Retinal pigment epithelial cell (primary cell): ENCODE measurements at places on chromosomes 1 and 21.

- no peak for DNase-seq
These were observed 190.4 kb upstream of the TNR start for GRCh38 chr1:175933801-175934200.

GRCh38 chr1:63618011-63618410 lies 24.8 kb downstream of the PGM1 start:
- DNase-seq: no peak

GRCh38 chr1:231139659-231140654 lies 21.9 kb upstream of the TRIM67 start:
- peak; percentile 98 for DNase-seq

- no peak for DNase-seq
These were observed 11.7 kb downstream of the COL18A1 start for GRCh38 chr21:45416620-45417019.

- DNase-seq: no peak
These were observed 24.9 kb downstream of the CFAP126 start for GRCh38 chr1:161342821-161343220.

- DNase-seq: no peak
These were observed 199.4 kb upstream of the CACYBP start for GRCh38 chr1:174800216-174800851.

GRCh38 chr1:69475021-69475420 lies 92.7 kb upstream of the LRRC7 start:
- no peak for DNase-seq

- DNase-seq: peak; percentile 97
These were observed 300.0 kb upstream of the VAMP3 start for GRCh38 chr1:7470904-7471638.

DNA sequence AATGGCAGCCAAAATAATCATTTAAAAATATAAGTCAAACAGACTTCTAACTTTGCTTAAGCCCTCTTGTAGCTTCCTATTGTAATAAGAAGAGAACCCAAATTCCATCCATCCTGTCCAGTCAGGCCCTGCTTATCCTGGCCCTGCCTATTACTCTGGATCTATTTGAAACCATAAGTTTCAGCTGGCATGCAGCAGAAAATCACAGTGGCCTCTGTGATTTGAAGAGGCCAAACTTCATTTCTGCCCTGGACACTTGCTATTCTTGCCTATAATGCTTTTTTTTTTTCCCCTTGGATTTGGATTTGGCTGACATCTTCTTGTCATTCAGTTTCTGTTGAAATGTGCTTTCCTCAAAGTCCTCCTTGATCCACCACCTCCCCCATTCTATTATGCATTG lies 642.8 kb downstream of the USP25 start:
- DNase-seq: no peak

DNA sequence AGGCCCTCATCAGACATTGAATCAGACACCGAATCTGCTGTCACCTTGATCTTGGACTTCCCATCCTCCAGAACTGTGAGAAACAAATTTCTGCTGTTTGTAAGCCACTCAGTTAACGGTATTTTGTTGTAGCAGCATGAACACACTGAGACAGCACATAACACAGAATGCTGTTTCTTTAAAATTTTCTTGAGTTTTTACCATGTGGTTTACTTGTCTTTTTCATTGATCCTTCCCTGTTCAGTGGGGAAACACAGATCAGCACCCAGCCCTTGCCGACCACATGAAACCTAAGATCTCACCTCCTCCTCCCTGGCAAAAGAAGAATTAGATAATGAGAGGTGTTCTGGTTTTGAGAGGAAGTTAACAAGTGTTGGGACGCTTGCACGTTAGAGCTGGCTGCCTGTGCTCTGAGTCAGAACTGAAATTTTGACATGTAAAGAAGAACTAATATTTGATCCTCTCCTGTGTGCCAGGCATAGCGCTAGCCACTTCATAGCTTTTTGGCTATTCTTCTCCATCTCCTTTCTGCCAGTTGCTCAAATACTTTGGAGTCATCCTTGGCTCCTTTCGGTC lies 179.6 kb downstream of the DHRS3 start:
- no peak for DNase-seq

GRCh38 chr1:1173793-1174415 lies at the start of gene TTLL10:
TTLL10 (plus strand) TSS chr1:1173880; CDS start chr1:1179216, 5,336 bp downstream.
- DNase-seq: no peak

GRCh38 chr1:119790451-119791198 lies 20.6 kb downstream of the REG4 start:
- DNase-seq: no peak

GRCh38 chr1:54806931-54807611 lies 5.9 kb upstream of the TTC22 start:
- DNase-seq: no peak

GRCh38 chr1:50570066-50570468 lies 146.8 kb upstream of the DMRTA2 start:
- DNase-seq: peak; percentile 50

- no peak for DNase-seq
These were observed 28.3 kb upstream of the PKN2 start for GRCh38 chr1:88655685-88656299.

DNA sequence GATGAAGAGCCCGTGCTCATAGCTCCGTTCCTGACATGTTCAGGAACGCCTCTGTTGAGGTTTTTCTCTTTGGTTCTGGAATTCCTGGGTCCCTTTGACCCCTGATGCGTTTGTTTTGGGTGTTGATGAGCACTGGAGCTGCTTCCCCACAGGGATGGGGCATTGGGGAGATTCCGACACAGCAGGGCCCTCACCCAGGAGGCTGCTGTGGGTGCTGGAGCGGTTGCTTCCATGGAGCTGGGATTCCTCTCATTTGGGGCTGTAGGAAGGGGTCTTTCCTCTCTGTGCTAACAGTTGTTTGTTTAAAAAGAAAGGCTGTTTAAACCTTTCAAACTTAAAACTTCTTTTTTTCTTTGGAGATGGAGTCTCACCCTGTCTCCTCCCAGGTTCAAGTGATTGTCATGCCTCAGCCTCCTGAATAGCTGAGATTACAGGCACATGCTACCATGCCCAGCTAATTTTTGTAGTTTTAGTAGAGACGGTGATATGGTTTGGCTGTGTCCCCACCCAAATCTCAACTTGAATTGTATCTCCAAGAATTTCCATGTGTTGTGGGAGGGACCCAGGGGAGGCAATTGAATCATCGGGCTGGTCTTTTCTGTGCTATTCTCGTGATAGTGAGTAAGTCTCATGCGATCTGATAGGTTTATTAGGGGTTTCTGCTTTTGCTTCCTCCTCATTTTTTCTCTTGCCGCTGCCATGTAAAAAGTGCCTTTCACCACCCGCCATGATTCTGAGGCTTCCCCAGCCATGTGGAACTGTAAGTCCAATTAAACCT lies 48.9 kb downstream of the SKI start:
- DNase-seq: no peak

DNA sequence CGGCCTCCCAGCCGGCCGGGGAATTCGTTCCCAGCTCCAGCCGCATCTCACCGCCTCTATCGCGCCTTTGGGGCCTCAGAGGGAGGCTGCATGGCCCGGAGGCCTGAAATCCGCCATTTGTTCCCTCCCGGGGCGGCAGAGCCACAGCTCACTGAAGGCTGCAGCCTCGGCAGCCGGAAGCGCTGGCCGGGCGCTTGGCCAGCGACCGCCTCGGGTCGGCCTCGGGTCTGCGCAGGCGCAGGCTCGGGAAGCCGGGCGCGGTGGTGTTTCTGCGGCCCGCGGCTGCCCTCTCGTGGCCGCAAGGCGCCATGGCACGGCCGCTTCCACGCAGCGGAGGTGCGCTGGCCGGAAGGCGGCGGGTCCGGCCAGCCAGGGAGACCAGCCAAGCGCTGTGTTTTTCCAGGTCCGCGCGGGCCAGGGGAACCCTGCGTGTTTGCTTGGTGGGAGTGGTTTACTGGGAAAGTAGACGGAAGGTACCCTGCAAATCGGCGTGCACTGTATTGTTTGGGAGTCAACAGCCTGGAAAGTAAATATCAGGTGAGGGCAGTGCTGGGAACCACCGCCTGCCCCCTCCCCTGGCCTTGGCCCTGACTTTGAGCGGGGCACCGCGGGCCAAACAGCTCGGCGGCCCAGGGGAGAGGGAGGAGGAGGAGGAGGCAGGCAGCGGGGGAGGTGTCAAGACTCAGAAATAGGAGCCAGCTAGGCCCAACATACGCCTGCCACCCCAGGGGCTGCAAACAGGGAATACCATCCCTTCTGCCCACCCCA lies 52.7 kb upstream of the CD34 start:
- DNase-seq: peak; percentile 14

- no peak for DNase-seq
These were observed 205.6 kb downstream of the RHOU start for GRCh38 chr1:228940926-228941325.

DNA sequence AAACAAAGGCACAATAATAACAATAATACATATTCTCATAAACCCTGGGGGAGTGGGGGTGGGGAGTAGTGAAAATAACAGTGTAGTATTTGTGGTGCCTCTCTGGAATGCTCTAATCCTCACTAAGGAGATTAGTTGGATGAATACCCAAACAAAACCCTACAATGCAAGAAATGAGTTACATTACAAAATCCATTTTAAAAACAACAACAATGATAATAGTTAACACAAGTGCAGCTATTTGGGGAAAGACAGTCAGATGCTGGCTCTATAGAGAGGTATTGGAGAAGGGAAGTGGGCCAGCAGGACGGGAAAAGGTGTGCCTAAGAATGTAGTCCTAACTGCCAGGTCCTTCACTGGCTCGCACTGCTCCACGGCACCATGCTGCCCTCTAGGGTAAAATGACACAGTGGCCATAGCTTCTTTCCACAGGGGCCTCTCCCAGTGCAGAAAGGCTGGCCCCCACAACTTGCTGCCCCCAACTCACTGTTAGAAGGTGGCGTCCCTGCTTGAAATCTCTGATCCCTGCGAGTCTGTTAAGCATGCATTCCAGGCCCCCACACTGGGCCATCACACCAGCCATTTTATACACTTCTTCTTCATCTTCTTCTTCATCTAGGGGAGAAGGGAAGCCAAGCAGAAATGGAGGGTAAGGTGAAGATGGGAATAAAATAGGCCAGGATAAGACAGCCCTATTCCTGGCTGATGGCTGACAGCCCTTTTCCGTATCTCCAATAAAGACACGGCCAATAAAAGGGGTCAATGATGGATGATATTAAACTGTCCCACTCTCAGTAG lies 113.8 kb downstream of the UBR4 start:
- peak; percentile 87 for DNase-seq

DNA sequence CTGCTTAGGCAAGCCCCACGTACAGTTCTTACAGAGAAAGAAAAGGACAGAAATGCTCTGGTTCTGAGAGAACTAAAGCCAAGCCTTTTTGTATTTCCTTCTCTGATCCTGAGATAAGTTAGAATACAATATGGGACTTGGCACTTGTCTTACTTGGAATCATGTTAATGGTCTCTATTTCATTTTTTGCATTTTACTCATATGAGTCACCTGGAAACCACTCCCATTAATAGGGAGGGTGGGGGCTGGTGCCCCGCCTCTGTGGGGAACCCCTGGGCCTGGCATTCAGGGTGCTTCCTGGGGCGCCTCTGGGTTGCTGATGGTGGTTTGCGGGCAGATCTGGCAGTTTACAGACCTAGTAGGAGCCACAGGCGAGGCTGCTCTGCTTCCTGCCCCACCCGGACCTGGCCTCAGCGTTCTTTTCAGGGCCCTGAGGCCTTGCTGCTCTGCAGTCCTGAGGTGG lies 26.7 kb downstream of the TSPAN2 start:
- DNase-seq: peak; percentile 61
